ENCODE measurements at places on chromosomes 6 and 20.

DNA sequence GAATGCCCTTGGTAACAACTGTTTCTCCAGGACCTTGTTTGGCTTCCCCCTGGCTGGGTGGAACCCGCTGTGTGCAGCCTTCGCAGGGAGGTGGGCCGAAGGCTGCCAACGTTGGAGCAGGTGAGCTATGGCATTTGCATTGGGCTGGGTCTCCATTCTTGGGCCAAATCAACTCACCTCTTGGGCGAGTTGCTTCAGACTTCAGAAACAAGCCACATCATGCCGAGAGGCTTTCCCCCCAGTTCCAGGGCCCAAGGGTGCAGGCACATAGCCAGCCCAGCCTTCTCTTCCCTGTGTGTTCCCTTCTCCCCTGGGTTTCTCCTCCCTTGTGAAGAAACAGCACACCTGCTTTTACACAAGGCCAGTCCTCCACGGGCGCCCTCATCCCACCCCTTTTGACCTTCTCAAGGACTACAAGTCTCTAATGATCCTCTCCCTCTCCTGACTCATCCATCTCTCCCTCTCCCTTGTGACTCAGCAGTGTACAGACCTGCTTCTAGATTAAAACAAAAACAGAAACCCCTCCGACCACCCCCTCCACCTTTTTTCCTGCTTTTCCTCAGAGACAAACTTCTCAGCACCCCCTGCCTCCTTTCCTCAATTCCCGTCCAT lies 41.6 kb downstream of the FAM209B start:
- DNase-seq: no peak

DNA sequence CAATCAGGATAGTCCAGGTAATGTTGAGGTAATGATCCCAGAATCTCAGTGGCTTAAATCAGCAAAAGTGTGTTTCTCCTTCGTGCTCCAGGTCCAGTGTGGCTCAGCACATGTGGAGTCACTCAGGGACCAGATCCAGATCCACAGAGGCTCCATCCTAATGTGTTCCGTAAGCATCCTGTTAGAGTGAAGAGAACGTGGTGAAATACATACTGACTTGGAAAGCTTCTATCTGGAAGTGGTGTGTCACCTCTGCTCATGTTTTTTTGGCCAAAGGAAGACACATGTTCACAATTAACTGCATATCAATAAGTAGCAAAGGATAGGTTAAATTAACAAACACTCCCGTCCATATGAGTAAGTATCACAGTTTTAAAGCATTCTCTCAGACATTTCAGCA lies 26.8 kb upstream of the PREP start:
- DNase-seq: no peak

DNA sequence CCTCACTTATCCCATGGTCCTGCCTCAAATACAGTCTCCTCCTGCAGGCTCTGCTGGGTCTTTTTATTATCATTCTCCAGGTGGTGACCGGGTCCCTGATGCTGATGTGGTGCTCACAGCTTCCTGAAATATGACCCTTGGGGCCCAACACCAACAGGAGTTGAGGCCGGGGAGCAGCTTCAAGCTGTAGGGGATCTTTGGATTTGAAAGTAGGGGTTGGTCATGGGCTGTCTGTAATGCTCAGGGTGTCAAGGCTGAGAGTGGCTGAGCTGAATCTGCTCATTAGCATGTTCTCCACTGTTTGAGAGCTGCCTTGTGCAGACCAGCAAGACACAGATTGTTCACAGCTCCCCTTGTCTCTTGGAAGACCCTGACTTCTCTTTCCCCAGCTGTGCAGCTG lies 35.5 kb downstream of the HLA-F start:
- DNase-seq: no peak

- no peak for DNase-seq
Measured at GRCh38 chr6:134918418-134918961, 31.4 kb downstream of the ALDH8A1 start.
